ENCODE measurements at places on chromosomes 1 and 21.

GRCh38 chr1:111943846-111944749 is 45.4 kb downstream of the KCND3 start:
- DNase-seq: no peak

GRCh38 chr1:44024903-44025525 is 6.2 kb downstream of the SLC6A9 start:
- DNase-seq: no peak

DNA sequence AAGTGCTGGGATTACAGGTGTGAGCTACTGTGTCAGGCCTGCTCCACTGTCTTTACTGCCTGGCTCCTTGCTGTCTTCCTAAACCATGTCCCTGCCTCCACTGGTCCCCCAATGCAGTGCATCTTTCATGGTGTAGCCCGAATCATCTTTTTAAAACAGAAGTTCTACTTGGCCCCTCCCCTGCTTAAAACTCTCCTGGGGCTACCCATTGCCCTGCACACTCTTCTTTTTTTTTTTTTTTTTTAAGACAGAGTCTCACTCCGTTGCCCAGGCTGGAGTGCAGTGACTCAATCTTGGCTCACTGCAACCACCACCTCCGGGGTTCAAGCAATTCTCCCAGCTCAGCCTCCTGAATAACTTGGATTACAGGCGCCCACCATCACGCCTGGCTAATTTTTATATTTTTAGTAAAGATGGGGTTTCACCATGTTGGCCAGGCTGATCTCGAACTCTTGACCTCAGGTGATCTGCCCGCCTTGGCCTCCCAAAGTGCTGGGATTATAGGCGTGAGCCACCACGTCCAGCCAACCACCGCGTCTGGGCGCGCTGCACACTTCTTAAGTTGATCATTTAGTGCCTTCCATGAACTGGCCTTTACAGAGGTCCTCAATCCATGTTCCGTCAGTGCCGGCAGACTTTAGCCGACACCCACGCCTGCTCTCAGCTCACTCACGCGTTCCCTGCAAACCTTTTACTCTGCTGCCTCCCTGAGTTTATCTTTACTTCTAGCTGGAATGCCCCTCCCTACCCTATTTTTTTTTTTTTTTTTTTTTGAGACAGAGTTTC is 2.4 kb downstream of the FCN3 start:
- DNase-seq: no peak

DNA sequence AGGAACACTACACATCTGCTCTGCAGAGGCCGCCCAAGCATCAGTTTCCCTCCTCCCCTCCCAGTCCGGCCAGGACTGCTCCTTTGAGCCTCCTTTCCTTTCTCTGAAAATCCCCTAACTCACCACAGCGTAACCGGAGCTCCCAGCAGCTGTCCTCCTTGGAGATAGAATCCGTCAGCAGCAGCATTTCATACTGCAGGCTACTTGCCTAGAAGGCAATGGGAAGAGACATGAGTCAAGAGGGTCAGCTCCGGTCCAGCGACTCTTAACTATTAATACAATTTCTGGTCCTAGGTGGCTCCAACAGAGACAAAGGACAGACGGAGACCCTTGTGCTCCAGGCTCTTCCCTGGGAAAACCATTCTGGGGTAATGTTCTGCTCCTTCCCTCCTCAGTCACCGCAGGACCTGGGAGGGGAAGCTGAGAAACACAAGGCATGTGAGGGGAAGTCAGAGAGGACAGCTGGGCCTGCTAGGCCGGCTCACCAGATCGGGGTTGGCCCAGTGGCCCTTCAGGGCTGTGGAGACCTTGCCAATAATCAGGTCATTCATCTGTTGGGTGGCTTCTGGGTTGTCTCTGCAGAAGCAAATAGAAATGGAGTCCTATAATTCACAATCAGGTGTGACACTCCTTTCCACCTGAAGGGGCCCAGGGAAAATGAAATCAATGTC is 99.7 kb downstream of the UBR4 start:
- DNase-seq: no peak

- DNase-seq: no peak
Measured at GRCh38 chr1:43883321-43883720, 50.3 kb upstream of the ARTN start.

- no peak for DNase-seq
Measured at GRCh38 chr1:160798439-160798838, 2.5 kb downstream of the LY9 start.

- no peak for DNase-seq
Measured at GRCh38 chr1:197304638-197305200, 36.7 kb downstream of the CRB1 start.
